DMS79 treated with DMSO at 0.1 percent for 48 hours (cell line): ENCODE measurements at places on chromosomes 4 and X.

DNA sequence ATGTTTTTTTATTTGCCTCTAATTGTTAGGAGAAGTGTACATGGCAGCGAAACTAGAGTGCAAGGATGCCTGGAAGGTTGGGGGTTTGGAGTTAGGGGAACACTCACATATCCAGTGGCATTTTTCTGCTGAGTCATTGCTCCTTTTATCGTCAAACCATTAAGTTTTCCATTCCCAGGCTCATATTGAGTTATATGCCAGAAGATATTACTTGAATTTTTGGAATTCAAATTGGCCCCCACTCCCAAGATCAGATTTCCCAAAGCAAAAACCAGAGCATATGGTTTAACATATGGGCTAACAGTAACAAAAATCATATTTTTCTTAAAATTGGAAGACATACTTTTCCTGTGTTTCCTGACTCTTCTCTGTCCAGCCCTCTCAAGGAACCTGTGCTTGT lies 152.7 kb downstream of the FSTL5 start:
- no peak for DNase-seq

DNA sequence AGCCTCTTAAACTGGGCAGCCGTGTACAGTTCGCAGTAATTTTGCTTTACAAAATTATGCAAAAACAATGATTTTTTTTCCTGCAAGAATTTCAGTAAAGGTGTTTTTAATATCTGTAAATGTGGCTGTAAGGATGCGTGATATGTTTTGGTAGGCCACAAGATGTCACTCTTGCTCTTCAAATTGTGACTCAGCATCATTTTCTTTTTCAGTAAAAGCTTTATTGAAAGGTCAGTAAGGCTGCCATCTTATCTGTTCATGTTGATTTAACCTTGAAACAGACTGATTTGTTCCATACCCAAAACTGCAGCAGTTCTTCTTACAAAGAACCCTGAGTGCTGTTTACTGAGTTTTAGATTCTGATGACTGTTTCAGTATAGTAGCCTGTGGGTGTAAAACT lies 39.9 kb downstream of the TXLNG start:
- DNase-seq = peak; percentile 2

GRCh38 chrX:84322083-84322827 lies 134.3 kb upstream of the RPS6KA6 start:
- DNase-seq = no peak

GRCh38 chr4:123450393-123450792 lies 53.8 kb downstream of the SPRY1 start:
- no peak for DNase-seq

GRCh38 chr4:26931451-26931850 lies 70.8 kb downstream of the STIM2 start:
- DNase-seq = no peak

DNA sequence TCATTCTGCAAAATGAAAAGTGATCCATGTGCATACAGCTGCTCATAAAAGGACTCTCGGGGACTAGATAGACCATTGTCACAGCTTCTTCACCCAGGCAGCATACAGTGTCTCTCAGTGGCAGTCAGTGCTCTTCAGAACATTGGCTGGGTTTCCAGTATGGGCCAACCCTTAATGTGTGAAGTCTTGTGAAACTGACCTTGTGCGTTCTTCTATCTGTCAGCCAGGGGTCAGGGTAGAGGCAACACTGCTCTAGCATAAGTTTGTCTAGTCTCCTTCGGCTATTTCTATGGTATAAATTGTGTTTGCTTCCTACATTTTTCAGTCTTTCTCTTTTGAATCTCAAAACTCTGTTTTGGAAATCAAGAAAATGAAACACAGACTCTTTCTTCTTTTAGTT lies 37.0 kb upstream of the SMIM31 start:
- DNase-seq = no peak

GRCh38 chrX:11206716-11207115 lies 86.5 kb upstream of the AMELX start:
- no peak for DNase-seq

GRCh38 chr4:187183346-187183745 lies 459.7 kb upstream of the FAT1 start:
- no peak for DNase-seq

DNA sequence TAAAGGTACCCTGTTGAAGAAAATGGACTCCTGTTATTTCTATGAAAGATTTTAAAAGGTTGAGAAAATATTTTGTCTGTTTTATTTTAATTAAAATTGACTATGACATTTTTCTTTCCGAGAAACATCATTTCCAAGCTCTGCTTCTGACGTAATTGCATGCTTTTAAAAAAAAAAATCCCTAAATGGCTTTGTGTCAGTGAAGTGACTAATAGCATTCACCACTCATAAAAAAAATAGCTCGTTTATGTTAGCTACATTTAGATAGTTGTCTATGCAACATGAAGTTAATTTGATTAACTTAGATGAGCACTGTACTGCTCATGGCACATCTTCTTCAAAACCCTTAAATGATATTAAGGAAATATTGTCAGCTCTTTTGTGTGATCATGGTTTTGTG lies 105.1 kb upstream of the KLHL13 start:
- no peak for DNase-seq

GRCh38 chr4:33171873-33172525 lies 2451.8 kb downstream of the PCDH7 start:
- DNase-seq = no peak

DNA sequence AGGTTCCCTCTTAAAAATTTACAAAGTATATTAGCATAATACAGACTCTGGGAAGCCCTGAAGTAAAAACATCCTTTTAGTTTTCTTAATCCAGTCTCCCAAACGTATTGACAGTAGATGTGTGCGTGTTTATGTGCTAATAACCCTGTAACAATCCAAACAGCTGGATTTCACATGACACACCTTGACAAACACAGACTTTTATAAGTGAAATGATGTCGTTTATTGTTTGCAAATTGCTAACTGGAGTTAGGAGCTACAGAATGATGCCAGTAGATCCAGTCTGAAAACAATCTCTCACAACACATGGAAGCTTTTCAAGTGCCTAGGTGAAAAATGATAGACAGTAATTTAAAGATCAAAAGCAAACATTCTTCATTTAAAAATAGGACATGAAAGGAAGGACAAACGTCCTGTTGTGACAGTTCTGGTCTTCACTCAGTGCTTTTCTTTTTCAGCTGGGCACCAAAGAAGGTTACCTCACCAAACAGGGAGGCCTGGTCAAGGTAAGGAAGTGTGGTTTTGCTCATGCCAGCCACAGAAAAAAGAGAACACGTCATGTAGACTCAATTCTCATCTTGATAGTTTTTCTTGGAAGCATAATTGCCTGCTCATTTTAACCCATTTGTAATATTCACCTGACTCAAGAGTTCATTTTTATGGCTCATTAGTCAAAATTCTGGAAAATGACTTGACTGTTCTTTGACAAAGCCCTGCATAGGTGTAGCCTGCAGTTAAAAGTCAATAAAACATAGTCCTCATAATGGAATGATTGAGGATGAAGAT lies 32.9 kb downstream of the LAMTOR3 start:
- no peak for DNase-seq

GRCh38 chrX:105564501-105564900 lies 257.8 kb upstream of the NRK start:
- no peak for DNase-seq

DNA sequence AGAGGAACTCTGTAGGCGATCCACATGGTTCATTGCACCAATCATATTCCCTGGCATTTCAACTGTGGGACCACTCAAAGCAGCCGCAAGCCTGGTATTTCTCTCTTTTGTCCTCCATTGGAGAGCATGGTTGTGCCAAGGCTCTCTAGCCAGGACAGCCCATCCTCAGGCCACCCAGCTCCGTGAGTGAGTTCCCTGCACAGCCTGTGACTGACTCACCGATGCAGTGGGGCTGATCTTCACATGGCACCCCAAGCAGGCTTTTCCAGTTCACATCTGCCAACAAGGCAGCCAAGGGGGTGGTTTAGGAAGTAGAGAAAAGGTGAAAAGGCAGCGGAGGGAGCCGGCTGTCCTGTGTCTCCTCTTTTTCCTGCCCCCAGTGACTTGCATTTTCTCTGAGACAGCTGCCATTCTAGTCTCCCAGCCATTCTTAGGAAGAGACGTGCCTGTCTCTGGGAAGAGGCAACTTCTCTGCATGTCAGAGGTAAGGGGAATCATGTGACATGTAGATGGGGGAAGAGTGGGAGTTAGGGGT lies 69.2 kb downstream of the MID1IP1 start:
- DNase-seq = no peak

- peak; percentile 10 for DNase-seq
Measured at GRCh38 chrX:154417157-154417556, 5.8 kb downstream of the TAFAZZIN start.

DNA sequence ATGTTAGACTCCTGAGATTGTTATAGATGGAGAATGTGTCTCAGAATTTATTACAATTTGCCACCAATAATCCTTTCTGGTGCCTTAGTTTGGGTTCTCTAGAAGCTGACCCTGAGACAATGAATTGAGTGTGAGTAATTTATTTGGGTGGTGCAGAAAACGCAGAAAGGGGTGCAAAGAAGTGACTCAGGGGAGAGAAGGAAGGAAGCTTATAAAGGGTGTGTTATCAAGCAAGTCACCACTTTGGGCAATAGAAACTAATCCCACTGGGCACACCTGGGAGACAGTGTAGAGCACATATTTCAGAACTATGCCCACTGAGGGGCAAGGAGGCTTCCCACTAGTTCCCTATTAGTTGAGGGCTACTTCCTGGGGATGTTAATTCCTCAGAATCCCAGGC lies 320.6 kb downstream of the MID1IP1 start:
- DNase-seq = no peak

- DNase-seq = no peak
Measured at GRCh38 chrX:54423161-54423888, 16.9 kb upstream of the TSR2 start.

DNA sequence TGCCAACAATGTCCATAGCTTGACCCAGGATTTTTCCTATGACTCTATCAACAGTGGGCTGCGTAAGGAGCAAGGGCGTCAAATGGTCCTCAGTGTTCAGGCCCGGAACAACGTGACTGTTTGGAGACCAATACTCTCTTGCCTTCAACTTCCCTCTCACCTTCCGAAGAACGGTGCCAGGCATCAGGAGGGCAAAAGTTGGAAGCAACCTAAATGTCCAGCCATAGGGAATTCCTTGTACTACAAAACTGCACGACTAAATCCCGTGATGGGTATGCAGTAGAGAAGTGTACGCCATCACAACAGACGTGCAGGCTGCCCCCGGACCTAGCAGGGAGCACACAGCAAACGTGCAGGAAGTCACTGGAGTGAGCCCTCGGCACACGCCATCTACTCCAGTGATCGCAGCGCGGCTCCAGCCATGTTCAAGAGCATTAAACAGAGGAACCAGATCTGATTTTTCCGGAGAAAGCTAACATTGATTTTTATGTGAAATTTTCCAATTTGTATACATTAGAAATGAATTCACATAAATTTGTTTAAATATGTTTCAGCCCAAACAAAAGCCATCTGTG lies 79.0 kb downstream of the JAKMIP1 start:
- no peak for DNase-seq

- DNase-seq = no peak
Measured at GRCh38 chr4:127856813-127857447, 23.8 kb upstream of the PLK4 start.

GRCh38 chrX:133285341-133285740 lies 67.2 kb upstream of the TFDP3 start:
- DNase-seq = no peak

- DNase-seq = no peak
Measured at GRCh38 chrX:39592776-39593175, 505.0 kb downstream of the BCOR start.

DNA sequence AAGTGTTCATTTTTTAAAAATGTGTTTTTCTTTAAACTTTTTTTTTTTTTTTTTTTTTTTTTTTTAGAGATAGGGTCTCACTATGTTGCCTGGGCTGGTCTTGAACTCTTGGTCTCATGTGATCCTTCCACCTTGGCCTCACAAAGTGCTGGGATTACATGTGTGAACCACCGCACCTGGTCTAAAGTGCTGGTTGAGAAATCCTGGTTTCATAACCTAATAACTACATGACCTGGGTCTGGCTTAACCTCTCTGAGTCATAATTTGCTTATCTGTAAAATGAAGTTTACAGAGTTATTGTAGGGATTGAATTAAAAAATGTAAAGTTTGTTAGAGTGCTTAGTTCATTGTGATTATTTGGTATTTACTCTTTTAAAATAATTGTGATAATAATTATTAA lies 5.2 kb downstream of the HSD17B13 start:
- no peak for DNase-seq

DNA sequence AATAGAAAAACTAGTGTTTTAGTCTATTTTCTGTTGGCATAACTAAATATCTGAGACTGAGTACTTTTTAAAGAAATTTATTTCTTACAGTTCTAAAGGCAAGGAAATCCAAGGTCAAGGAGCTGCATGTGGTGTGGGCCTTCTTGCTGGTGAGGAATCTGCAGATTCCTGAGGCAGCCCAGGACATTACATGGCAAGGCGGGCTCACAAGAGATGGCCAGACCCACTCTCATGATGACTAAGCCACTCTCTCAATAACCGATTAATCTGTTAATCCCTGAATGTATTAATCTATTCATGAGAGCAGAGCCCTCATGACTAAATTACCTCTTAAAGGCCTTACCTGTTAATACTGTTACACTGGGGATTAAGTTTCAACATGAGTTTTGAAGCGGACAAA lies 340.8 kb downstream of the GRXCR1 start:
- DNase-seq = no peak

- DNase-seq = no peak
Measured at GRCh38 chr4:46909078-46909477, at the start of gene COX7B2. COX7B2 (minus strand) TSS chr4:46909245; CDS start chr4:46735192, 174,053 bp downstream.

DNA sequence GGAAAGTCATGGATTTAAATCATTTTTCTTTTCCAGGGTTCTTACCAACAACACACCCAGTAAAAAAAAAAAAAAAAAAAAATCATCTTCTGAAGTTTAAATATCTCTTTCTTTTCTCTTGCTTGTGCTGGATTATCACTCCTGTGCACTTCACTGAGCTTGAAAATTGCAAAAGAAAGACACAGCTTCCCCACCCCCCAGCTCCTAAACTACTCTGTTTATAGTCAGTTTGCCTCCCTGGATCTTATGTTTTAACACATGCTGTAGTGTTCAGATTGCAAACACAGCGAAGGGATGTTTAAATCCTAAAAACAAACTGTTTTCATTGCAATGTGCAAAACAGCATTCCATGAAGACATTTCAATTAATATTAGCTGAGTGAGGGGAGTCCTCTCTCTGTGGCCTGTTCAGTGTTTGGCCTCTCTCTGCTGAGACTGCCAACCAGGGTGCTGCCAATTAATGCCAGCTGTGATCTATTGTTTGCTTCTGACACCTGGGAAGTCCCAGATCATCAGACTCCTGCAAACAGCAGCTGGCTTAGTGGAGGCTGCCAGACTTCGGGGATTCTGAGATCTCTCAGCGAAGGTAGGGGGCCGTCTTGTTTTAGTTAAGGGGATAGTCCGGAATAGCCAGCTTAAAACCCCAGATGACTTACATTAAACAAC lies 171.1 kb upstream of the PITX2 start:
- DNase-seq = no peak

GRCh38 chr4:172927096-172927814 lies 241.4 kb upstream of the GALNT7 start:
- no peak for DNase-seq

DNA sequence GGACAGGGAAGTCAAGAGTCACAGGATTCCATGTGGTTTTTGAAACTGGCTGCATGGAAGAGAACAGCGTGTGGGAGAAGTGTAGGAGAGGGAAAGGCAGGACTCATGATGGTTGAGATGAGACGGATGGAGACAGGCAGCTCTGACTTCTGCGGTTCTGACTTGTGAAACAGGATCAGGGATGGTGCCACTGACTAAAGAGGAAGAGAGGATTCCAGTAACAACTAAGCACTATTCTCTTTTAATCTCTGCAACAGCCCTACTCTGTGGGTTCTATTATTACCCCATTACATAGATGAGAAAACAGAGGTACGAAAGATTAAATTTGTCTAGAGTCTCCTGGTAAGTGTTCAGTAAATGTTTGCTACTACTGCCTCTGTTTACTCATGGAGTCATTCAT lies 156.3 kb downstream of the CBR4 start:
- DNase-seq = no peak
